ENCODE measurements at places on chromosomes 16 and 17. TPM values are rescaled to one million over a fixed set of nuclear protein-coding genes. Genes with fewer than 3 reads are reported as not detected.

The ITGB4 gene
- 70.6 TPM for total RNA-seq

The CACNG1 gene
- not detected for total RNA-seq

The GALR2 gene
- total RNA-seq: not detected

The TMEM235 gene
- total RNA-seq: 21.9 TPM

The BCO1 gene
- 0.14 TPM for total RNA-seq

The ADAP2 gene
- 20.2 TPM for total RNA-seq

The EVPLL gene
- not detected for total RNA-seq

The CARD14 gene
- total RNA-seq: 1.4 TPM

Measured in dorsolateral prefrontal cortex (tissue), 122 donors.